ENCODE measurements at places on chromosomes 4 and X.

DNA sequence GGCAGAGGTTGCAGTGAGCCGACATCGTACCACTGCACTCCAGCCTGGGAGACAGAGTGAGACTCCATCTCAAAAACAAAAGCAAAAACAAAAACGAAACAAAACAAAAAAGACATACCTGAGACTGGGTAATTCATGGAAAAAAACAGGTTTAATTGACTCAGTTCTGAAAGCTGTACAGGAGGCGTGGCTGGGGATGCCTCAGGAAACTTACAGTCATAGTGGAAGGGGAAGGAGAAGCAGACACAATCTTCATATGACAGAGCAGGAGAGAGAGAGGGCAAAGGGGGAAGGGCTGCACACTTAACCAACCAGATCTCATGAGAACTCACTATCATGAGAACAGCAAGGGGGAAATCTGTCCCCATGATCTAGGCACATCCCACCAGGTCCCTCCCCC is 229.5 kb downstream of the STK32B start:
- no peak for DNase-seq

- DNase-seq, result no peak
These were observed 73.5 kb upstream of the RAP2C start for GRCh38 chrX:132292793-132293192.

- no peak for DNase-seq
These were observed 39.4 kb upstream of the NR3C2 start for GRCh38 chr4:148481636-148482035.

- peak; percentile 83 for DNase-seq
These were observed at the start of gene GABRB1 for GRCh38 chr4:47031011-47031678. GABRB1 (plus strand) TSS chr4:47031567.

- DNase-seq, result no peak
These were observed 45.7 kb downstream of the ARHGAP10 start for GRCh38 chr4:147777456-147778091.

DNA sequence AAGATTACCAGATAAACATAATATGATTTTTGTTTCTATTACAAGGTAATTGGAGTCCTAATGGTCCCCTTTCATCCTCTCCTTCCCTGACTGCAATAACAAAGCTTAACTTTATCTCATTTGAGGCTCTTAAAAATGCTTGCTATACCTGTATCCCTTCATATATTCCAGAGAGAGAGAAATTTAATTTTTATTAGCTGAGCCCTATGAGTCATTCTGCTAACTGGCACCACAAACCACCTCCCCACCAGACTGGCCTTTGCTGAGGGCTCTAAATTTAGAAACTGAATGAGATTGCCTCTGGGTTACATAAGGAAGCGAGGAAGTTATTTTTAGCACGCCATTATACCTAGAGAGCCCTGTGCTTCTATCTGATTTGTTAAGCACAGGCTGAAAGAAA is 27.4 kb downstream of the CBLL2 start:
- no peak for DNase-seq

DNA sequence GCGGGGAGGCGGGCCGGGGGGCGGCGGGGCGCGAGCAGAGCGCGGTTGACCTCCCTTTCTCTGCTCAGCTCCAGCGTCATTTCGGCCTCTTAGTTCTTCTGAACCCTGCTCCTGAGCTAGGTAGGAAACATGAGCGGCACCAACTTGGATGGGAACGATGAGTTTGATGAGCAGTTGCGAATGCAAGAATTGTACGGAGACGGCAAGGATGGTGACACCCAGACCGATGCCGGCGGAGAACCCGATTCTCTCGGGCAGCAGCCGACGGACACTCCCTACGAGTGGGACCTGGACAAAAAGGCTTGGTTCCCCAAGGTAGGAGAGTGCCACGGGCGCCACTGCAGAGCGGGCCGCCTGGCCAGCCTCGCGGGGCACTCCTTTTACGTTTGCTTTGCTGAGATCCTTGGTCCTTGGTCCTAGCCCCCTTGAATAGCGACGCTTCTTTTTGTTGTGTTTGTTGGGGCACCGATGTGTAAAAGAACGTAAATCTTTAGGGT is at the start of gene HTATSF1:
HTATSF1 (plus strand) TSS at position 37 of the 497 bp plus-strand sequence; CDS start at position 130, 93 bp downstream.
- no peak for DNase-seq

DNA sequence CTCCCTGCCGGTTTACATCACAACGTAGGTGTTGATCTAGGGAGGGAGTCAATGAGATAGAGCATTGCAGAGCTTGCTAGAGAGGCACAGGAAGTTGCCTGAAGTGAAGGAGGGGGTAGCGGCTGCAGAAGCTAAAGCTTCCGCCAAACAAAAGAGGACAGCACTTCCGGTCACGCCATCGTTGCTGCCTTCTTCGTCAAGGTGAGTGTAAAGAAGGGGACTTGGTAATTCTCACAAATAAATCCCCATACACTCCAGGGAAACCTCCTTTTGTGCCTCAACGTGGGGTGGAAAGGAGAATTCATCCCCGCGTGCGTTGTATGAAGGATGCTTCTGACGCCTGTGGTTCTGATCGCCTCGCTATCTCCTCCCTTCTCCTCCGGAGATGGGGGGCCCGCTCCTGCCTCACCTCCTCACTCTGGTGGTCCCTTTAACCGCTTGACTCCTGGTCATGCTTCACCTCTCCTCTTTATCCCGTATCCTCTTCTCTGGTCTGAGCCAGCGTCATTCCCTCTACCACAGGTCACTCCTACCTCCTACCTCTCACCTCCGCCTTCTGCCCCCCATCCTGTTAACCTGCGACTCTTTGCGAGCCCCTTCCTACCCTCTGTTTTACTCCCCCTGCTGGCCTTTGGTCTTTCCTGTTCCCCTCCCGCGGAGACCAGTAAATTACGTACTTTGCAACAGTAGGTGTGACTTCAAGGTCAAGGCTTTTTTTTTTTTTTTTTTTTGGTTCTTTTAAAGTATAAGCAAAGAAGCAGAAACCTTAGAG is 59.9 kb downstream of the GSPT2 start:
- peak; percentile 38 for DNase-seq

DNA sequence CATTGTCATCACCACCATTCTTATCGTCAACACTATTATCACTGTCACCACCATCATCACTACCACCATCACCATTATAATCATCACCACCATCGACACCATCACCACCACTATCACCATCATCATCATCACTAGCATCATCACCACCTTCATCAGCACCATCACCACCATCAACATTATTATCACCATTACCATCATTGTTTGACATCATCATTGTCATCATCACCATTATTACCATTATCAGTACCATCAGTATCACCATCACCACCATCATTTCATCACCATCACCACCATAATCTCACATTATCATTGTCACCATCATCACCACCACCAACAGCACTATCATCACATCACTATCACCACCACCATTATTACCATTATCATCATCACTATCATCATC is 47.5 kb upstream of the NKX1-1 start:
- DNase-seq, result no peak

DNA sequence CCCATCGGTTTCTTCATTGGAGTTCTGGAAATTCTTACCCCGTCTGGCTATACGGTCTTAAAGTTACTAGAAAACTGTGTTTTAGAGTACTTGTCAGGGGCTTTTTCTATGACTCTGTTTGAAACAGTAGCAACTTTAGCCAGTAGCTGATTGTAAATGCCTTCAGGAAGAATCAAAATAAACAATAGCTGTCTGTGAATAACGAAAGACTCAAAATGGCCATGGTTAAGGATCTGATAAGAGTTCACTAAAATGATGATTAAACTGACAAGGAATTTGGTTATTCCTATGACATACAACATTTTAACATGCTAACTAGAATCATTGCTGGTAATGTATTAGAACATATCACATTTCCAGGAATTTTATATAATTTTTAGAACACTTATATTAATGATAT is 191.0 kb downstream of the EVC2 start:
- no peak for DNase-seq

DNA sequence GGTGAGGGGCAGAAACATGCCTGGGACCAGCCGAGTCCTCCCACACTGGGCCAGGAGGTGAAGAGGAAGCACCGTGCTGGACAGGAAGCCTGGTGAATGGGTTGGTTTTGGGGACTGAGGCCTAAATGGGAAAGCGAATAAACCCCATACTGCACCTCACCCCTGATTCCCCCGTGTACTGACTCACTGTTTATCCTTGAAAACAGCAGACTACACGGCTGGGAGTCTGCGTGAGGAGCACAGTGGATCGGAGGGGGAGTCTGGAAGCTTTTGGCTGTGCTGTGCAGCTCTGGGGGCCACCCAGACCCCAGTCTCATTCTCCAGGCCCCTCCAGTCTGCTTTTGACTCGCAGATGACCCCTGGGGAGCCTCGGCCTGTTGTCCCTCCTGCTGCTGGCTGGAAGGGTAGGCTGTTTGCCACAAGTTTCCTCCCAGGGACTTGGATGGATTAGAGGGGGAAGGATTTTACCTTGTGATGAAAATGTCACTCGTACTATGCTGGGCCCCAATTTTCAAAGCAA is 90.0 kb downstream of the PSAPL1 start:
- DNase-seq, result no peak

DNA sequence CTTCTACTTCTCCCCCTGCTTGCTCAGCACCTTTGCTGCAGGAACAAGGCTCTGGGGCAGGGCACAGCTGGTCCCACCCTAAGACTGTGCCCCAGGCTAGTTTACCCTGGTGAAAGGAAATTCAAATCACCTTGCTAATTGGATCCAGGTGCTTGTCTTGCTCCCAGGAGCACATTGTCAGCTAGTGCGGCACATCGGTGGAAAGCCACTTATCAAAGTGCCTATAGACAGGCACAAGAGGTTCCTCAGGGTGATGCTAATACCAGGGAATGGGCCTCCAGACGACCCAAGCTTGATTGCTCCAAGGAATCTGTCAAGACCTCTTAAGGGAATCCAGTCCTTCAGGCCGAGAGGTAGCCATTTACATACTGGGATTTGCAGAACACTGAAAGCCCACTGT is 64.5 kb upstream of the PRPS1 start:
- DNase-seq, result no peak

- DNase-seq, result no peak
These were observed 81.4 kb downstream of the CEP44 start for GRCh38 chr4:174365018-174365587.

DNA sequence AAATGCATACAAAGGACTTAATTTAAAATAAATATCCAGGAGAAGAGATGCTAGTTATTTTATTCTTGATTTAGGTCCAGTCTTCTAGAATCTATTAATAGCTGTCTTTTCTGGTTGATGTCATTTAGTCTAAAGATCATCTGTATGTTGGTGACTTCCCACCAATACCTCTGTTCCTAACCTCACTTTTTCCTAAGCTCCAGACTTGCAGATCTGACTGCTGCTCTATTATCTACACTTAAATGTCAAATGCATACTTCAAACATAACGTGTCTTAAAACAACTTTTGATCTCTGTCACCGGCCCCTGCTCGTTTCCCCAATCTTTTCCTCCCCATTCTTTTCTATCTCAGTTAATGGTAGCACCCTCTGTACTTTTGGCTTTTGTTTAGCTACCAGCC is 133.3 kb downstream of the STIM2 start:
- DNase-seq, result no peak

DNA sequence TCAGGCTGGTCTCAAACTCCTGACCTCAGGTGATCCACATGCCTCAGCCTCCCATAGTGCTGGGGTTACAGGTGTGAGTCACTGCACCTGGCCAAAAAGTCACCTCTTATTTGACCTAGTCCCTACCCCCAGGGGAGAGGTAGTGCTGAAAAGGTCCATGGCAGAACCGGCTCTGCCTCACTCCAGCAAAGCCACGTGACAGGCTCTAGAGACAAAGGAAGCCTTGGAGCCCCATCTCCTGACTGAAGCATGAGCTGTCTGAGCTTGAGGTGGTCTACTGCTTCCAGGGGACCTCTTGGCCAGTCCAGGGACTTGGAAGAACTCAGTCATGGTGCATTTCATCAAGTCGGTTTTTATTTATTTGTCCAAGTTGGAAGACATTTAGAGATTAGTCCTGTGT is 52.5 kb upstream of the ZNF518B start:
- DNase-seq, result no peak

GRCh38 chr4:92885632-92886031 is 581.9 kb downstream of the GRID2 start:
- no peak for DNase-seq

DNA sequence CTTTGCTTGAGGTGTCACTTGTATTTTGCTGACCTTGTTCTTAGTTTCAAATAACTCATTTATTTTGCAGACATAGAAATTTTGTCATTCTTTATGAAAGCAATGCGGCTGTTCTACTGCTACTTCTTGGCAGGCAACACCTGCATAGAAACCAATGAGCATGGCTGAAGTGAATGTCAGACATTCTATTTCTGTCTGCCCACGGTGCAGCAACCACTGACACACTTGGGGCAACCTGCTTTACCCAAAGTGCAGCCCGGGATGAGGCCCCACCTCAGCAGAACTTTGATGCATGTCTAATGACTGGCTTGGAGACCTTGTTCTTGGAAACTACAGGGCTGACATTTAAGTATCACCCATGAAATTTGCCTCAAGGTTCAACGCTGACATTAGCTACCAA is 93.6 kb downstream of the RBM47 start:
- DNase-seq, result no peak

DNA sequence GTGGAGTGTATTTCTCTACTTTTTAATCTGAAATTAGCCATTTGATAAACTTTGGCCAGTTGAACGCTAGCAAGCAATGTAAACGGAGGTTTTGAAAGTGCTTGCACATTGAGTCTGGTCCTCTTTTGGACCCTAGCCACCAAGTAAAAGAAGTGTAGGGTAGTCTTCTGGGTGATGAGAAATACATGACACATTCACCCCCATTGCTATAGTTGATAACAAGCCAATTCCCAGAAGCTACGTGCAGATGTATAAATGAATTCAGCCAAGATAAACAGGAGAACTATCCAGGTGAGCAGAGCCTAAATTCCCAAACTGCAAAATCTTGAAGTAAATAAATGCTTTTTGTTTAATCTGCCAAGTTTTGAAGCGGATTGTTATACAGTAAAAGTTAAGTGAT is 965.4 kb upstream of the GRIA3 start:
- DNase-seq, result no peak

GRCh38 chrX:24149351-24150050 is at the start of gene ZFX:
ZFX (plus strand) TSS chrX:24149729; CDS start chrX:24172743, 23,014 bp downstream.
- peak; percentile 43 for DNase-seq

DNA sequence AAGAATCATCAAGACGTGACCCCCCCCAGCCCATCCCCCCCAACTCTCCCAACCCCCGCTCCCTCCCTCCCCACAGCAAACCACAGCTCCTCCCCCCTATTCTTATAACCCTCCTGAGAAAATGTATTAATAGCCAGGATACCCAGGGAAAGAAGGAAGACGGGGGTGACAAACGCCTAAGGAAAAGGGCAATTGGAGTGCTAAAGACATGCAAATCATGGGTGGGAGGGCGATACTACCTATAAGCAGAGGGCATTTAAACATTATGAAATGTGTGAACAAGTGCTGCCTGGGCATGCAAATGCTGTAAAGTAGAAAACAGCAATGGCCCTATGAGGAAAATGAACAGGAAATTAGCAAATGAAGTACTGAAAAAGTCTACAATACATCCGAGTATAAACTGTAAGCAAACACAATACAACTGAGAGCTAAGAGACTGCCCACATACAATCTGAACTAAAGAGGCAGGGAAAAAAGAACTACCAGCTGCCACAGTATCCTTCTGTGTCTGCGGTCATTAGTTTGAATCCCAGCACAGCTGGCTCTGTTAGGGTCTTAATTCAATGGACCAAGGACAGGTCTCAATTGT is 2.4 kb downstream of the CXXC4 start:
- DNase-seq, result no peak

GRCh38 chr4:171582961-171583581 is 230.1 kb upstream of the GALNTL6 start:
- DNase-seq, result no peak

Measured in mesothelial cell of epicardium (in vitro differentiated cells).